ENCODE measurements at places on chromosomes 2 and 18. TPM values are rescaled to one million over a fixed set of nuclear protein-coding genes. Genes with fewer than 3 reads are reported as not detected.

The IL36RN gene
- not detected for total RNA-seq

The HRH4 gene
- 0.23 TPM for total RNA-seq

The SLC4A5 gene
- 3.2 TPM for total RNA-seq

The FAM228A gene
- total RNA-seq: 1.2 TPM

The MYOM1 gene
- total RNA-seq: 10.4 TPM

The TBC1D8 gene
- 14.5 TPM for total RNA-seq

The CD207 gene
- total RNA-seq: not detected

The GAREM1 gene
- 15.2 TPM for total RNA-seq

The ADAM23 gene
- 44.1 TPM for total RNA-seq

The RAB1A gene
- total RNA-seq: 128 TPM

The CDC42EP3 gene
- total RNA-seq: 18.5 TPM

The DAW1 gene
- 8.1 TPM for total RNA-seq

The WNT10A gene
- 0.46 TPM for total RNA-seq

The AGXT gene
- not detected for total RNA-seq

The PUM2 gene
- 116 TPM for total RNA-seq

The CREG2 gene
- 47.1 TPM for total RNA-seq

The DES gene
- total RNA-seq: 1.4 TPM

The B3GNT7 gene
- 9.0 TPM for total RNA-seq

The CASP8 gene
- 3.2 TPM for total RNA-seq

The REG3A gene
- not detected for total RNA-seq

The PKDCC gene
- total RNA-seq: 13.4 TPM

The TUBA4B gene
- 1.2 TPM for total RNA-seq

The ICOS gene
- total RNA-seq: not detected

The CCDC68 gene
- 4.4 TPM for total RNA-seq

The TUBB6 gene
- 24.0 TPM for total RNA-seq

The RNF144A gene
- 52.8 TPM for total RNA-seq

The TXNDC2 gene
- not detected for total RNA-seq

The CHCHD5 gene
- total RNA-seq: 6.0 TPM

The MEP1B gene
- total RNA-seq: 0.23 TPM

The ANKRD30B gene
- total RNA-seq: 3.9 TPM

The SATB2 gene
- 20.8 TPM for total RNA-seq

The PDK1 gene
- 18.2 TPM for total RNA-seq

The DCC gene
- 30.4 TPM for total RNA-seq

The LHCGR gene
- total RNA-seq: 0.23 TPM

The PIEZO2 gene
- total RNA-seq: 3.2 TPM

The OXER1 gene
- total RNA-seq: not detected

The STAMBP gene
- total RNA-seq: 21.5 TPM

The UPP2 gene
- total RNA-seq: 0.69 TPM

The MRPS5 gene
- total RNA-seq: 43.8 TPM

The FBLN7 gene
- total RNA-seq: 6.2 TPM

The PPM1G gene
- 67.1 TPM for total RNA-seq

The ERMN gene
- total RNA-seq: 1.2 TPM

The TUBB8B gene
- 0.69 TPM for total RNA-seq

The TMEFF2 gene
- total RNA-seq: 55.4 TPM

The LRRC30 gene
- total RNA-seq: not detected

The RUFY4 gene
- 0.23 TPM for total RNA-seq

The UGT1A3 gene
- total RNA-seq: not detected

The TDRD15 gene
- total RNA-seq: under 0.01 TPM

The MTERF4 gene
- total RNA-seq: 37.6 TPM

The FOXI3 gene
- not detected for total RNA-seq

The CHMP1B gene
- total RNA-seq: 49.8 TPM

The CFC1 gene
- total RNA-seq: 9.2 TPM
